ENCODE measurements at places on chromosomes 7 and 10.

DNA sequence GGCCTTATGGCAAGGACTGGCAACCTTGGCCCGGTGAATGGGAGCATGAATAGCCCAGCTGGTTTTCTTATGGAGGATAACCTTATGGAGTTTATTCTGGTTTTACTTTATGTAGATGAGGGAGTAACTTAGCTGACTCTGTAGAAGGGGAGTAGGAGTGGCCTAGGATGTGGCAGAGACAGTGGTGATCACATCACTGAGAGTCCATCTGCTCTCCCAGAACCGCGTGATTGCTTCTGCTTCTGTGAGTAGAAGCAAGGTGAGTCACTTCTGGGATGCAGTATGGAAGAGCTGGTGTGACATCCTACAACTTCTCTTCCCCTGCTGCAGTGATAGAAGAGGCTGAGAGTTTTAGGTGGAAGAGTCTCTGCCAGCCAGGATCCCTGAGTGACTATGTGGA is 129.2 kb downstream of the RPS24 start:
- DNase-seq = no peak

DNA sequence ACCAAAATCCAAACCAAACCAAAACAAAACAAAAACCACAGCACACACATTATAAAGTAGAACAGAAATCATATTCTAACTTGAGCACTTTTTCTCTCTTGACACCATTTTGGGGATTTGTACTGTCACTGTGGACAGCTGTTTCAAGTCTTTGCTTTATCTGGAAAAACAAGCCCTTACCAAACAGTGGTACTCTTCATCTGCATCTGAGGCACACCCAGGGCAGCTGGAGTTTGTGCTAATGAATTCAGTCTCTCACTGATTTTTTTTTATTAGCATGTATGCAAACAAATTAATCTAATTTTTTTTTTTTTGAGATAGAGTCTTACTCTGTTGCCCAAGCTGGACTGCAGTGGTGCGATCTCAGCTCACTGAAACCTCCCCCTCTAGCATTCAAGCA is 171.4 kb downstream of the RAPGEF5 start:
- no peak for DNase-seq

- no peak for DNase-seq
Observed at GRCh38 chr7:27170426-27171324, 3.4 kb downstream of the HOXA10 start.

GRCh38 chr7:7417414-7417813 is 118.3 kb downstream of the COL28A1 start:
- DNase-seq = no peak

DNA sequence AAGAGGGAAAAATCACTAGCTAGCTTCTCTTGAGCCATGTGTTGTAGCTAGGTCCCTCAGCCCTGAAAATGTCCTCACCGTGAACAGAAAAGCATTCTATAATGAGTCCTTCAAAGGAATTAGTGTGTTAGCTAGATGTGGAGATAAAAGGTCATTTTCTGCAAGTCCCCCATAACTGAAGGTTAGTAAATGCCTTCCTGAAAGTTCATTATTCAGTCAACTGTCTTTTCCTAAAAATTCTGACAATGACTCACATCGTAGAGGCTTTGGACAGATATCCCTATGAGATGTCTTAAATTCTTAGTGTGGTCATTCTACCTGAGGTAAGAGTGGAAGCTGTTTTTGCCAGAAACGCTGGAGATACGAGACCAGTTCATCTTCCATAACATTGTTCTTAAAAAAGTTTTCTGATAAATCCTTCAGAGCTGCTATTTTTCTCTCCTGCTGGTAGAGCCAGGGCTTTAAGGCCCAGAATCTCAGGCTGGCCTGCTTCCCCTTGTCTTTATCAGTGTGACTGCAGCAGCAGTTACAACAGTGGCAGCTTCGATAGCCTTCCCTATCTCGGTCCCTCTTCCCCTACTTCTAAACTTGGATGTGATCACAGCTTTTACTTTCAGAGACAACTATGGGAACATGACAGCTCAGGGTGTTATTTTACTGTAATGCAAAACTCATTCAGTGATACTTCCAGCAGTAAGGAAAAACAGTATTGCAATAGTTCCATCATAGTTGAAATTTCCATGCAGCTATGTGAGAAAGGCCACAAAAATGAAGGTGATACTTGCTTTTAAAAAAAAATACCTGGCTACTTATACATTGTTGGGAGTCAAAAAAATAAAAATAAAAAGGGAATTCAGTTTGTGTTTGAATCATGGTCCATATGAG is 37.3 kb upstream of the PRKAR2B start:
- DNase-seq = peak; percentile 98

DNA sequence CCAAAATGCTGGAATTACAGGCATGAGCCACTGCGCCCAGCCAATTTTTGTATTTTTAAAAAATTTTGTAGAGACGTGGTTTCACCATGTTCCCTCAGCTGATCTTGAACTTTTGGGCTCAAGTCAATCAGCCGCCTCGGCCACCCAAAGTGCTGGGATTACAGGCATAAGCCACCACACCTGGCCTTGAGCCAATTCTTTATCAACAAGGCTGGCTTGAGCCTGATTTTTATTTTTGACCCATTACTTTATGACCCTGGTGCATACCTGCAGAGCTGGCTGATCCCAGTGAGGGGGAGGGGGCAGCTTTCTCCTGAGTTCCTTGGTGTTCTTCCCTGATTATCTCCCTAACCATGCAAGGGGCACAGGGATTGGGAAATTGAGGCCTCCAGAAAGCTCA is 15.8 kb upstream of the CPA1 start:
- DNase-seq = no peak

- no peak for DNase-seq
Observed at GRCh38 chr7:140657891-140658290, 14.9 kb upstream of the ADCK2 start.

DNA sequence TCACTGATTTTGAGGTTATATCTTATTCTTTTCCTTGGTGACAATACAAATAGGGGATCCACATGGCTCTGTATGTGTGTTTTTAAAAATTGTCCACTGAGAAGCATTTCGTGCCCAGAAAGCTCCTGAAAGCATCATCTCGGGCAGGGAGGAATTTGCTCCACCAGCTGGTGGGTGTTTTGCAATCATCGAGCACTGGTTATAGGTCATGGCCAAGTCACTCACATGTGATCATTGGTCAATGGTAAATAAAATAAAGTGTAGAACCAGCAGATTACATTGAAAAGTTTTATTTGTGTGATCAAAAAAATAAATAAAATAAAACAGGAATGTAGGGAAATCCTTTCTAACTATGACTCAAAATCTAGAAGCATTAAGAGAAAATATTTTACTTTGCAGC is 23.0 kb upstream of the SNX13 start:
- DNase-seq = no peak

GRCh38 chr7:47226696-47227095 is 355.2 kb downstream of the TNS3 start:
- DNase-seq = no peak

- peak; percentile 23 for DNase-seq
Observed at GRCh38 chr10:102834143-102834542, 3.1 kb downstream of the CYP17A1 start.

GRCh38 chr10:29757551-29758297 is 123.0 kb upstream of the SVIL start:
- no peak for DNase-seq

DNA sequence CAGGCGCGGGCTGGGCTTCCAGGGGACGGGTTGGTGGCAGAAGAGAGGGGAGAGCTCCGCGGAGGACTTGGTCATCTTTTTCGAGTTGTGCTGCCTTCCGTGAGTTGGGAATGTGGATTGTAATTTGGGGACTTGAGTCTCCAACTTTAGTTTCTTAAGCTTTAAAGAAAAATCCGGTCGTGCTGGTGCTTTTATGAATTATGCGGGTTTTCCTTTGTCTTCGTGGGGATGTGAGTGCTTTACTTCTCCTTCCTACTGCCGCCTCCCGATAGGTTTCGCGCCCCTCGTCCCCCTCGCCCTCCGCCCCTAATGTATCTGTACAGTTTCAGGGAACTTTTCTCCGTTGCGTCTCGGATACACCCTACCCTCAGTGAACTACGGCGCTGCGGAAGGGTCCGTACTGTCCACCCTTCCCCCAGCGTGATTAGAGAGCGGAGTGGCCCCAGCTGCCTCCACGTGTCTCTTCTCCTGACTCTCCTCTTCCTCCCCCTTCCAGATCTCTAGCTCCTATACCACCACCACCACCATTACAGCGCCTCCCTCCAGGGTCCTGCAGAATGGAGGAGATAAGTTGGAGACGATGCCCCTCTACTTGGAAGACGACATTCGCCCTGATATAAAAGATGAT is 649 bp downstream of the SCD start:
- peak; percentile 46 for DNase-seq

DNA sequence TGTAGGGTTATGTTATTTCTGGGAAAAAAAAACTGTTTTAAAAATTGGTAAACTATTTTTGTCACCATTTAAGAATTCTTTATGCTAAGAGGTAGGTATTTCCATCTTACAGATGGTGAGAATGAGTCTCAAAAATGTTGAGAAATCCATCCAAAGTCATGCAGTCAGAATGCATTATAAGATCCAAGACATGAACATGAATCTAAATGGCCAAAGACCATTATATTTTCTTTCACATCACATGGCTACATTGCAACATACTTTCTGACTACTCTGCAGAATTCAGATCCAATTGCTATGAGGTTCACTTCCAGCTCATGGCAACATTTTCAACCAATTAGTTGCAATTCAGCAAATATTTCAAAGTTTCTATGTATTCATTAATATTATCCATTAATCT is 181.2 kb downstream of the TWIST1 start:
- DNase-seq = no peak

DNA sequence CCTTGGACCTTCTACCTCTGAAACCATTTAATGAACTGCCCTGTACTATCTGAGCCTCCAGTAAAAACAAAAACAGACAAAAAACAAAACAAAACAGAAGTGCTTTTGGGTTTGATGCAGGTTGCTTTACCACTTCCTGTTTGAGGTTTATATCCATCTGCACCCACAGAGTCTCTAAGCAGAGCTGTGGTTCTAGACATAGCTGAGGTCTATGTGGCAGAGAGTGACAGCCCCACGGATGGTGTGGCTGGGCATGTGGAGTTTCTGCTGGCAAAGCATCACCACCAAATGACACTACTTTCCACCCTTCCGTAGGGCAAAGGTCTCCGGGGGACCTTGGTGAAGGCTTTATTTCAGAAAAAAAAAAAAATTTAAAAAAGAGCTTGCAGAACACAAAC is 754.2 kb downstream of the GRID1 start:
- no peak for DNase-seq

DNA sequence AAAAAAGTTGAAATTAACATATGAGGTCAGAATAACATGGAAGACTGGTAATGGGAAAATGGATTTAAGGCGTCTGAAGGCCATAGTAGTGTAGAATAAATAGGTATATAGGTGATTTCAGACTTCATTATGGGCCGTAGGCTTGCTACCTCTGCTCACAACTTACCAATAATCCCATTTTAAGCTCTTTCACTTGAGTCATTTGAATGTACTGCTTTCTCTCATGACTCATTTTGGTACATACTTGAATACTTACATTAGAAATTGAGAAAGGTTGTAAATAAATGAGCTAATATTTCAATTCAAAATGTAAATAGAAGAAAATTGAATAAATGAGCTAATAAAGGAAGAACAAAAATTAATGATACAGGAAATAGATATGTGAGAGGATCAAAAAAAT is 42.2 kb upstream of the NEUROD6 start:
- DNase-seq = no peak

DNA sequence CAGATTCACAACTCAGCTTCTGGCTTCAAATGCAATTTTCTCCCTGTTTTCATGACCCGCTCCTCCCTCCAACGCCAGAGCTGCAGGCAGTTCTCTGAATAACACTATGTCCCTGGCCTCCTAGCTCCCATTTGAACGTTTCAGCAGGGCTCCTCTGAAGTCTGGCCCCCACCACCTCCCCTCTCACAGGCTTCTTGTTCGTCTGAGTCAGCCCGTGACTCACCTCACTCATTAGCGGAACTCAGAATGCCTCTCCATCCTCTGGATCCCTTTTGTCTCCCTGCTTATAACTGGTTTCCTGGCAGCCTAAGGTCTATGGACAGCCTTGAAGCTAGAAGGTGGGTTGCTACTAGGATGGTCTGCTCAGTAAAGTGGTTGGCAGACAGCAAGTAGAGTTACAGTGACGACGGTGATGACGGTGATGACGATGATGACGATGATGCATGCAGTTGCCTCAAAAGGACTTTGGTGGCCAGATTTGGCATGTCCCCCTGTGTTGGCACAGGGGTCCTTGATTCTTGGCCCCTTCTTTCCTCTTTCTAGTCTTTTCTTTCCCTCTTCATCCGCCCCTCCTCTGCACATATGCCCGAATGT is 83.3 kb upstream of the MKLN1 start:
- no peak for DNase-seq

DNA sequence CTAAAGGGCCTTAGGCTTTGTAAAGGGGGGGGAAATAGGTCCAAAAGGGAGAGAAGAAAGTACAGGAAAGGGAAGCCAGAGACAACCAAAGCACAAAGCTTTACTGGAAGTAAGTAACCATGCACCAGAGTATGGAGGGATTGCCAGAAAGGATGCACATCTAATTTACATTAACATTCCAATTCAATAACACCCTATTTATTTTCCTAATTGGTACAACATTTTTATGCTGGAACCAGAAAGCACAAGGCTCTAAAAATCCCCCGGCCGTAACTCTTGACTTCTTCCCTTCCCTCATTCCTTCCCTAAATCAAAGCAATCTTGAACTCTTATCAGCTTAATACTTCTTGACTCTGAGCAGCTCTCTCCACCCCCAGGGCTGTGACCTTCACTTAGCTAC is 400.0 kb upstream of the CELF2 start:
- no peak for DNase-seq

DNA sequence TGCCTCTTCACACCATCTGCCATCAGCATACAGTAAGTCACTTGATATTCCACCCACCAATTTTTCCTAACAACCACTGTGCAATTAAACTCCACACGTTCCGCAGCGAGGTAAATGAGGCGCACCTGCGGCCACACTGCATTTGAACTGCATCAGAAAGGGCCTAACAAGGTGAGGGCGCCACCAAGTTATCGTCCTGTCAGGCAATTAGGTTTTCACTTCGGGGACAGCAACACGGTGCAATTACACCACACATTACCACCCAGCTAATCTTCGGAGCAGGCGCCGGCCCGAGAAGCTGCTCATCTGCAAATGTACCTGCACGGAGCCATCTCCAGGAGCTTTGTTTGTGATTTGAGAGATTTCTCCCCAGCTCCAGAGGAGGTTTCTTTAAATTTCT is 84.4 kb downstream of the EBF3 start:
- DNase-seq = no peak

GRCh38 chr10:79424221-79425073 is 21.0 kb downstream of the ZCCHC24 start:
- no peak for DNase-seq
